Fibroblast of mammary gland (primary cell): ENCODE measurements at places on chromosomes 6 and 20.

GRCh38 chr20:38157635-38158495 lies 7.2 kb downstream of the TGM2 start:
- no peak for DNase-seq

GRCh38 chr6:108275976-108276375 lies 15.1 kb upstream of the SNX3 start:
- no peak for DNase-seq

DNA sequence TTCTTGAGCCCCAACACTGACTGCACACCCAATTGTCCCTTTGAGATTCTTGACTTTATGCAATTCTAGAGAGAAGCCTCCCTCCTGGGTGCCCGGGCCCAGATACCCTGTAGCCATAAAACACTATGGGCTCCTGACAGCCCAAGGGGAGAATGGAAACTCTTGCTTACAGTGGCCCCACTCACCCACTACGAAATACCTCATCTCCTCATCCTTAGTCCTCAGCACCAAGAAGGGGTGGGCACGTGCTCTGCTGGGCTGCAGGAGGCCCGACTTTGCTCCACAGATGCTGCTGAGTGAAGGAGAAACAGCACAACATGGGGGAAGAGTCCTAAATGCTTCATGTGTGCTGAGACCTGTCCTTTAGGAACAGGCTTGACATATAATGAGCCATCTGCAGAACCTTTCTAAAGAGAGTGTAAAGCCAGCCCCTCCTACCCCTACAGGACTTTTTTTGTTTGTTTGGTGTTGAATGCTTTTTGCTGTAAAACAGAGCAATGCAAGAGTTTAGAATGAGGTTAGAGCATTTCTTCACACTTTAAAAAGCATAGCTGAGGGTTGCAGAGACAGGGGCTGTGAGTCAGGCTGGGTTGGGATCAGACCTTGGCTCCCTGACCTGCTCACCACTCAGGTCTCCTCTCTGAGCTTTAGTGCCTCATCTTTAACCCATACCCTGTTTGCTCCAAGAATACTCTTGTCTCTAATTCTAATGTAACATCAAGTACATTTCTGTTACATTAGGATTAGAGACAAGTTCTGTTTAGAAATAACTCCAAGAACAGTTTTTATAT lies 17.6 kb upstream of the SIRPG start:
- DNase-seq = no peak

DNA sequence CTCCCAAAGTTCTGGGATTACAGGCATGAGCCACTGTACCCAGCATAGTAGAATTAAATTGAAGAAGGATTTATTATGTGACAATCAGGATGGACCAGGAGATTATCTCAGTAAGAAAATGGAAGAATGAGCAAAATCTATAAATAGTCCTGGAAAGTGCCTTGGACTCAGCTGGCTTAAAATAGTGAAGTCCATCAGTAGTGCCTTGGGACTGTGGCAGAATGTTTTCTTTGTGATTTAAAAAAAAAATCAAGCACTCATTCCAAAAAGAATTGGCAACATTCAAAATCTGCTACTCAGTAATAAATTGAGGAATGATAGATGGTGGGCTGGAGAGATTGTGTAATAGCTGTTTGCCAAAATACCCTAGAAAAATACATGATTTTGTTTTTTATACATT lies 37.0 kb upstream of the MAS1 start:
- no peak for DNase-seq

GRCh38 chr6:147615659-147616456 lies 107.4 kb downstream of the SAMD5 start:
- DNase-seq = peak; percentile 23

DNA sequence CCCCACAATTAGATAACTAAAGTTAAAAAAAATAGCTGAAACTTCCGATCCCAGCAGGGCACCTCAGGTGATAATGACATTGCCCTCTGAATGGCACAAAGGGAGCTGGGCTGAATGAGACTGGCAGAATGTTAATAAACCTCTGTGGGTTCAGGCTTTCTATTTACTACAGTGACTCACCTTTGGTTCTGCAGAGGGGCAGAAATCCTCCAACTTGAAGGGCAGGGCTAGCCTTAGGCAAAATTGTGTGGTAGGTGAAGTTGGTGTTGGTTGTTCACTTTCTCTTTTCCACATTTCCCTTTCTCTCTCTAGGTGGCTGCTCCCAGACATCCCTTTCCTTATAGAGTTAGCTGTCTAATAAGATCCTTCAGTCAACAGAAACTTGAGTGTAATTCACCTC lies 625.2 kb downstream of the EPM2A start:
- DNase-seq = no peak

- no peak for DNase-seq
These were observed 129.0 kb downstream of the CEP57L1 start for GRCh38 chr6:109224107-109224875.

GRCh38 chr6:142728364-142728763 lies 216.6 kb downstream of the HIVEP2 start:
- DNase-seq = peak; percentile 15
